Umbilical cord (tissue), 2 donors: ENCODE measurements at places on chromosomes 3 and 15.

DNA sequence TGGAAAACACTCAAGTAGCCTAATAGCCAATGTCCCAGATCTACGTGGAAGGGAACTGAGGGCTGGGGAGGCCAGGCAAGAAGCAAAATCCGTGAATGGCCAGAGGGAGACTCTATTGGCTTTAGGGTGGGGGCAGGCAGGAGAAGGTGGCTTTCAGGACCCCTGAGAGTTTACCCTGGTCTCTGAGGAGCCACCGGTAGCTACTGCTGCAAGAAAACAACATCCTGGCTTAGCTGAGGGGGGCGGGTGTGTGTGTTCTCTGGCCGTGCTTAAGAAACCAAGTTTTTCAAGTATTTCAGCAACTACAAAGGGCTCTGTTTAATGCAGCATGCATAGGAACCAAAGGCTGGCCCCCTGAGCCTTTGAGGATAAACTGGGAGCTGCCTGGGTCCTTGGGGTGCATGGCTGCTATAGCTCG, 47.6 kb upstream of the TRPM1 start:
- no peak for DNase-seq

DNA sequence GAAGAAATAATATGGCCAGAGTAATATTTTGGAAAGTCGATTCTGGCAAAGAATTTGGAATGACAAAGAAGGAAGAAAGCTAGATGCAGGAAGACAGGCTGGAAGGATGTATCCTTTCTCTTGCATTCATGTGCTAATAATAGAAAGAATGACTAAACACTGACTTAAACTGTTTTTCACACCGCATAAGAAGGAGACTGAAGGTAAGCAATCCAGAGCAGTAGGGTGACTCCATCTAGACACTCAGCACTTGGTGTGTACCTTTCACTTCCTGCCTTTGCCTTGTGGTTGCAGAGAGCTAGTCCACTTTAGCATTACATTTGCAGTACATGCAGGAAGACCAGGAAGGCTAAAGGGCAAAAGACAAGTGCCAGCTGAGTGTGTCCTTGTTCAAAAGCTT, 234.6 kb downstream of the RBMS3 start:
- DNase-seq = no peak

- peak; percentile 17 for DNase-seq
Measured at GRCh38 chr3:60056404-60056803, 1006.6 kb upstream of the CFAP20DC start.

DNA sequence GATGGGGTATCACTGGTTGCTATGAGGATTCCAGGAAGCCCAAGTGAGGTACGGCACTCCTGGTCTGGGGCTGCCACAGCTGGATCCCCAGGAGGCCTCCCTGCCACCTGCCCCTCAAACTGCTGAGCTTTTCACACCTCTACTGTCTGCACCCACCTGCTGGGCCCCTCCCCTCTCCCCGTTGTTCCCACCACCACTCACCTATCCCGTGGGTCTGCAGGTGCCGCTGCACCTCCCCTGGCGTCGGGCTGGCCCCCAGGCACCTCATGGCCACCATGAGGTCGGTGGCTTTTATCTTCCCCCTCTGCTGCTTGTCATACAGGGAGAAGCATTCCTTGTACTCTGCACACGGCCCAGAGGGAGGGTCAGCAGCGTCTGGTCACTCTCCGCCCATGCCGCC, 5.8 kb downstream of the CALML4 start:
- DNase-seq = no peak

- DNase-seq = peak; percentile 90
Measured at GRCh38 chr3:129893581-129894070, at the start of gene TMCC1. Gene TMCC1 (minus strand): TSS chr3:129893711.

GRCh38 chr3:3196148-3196861, 16.8 kb upstream of the CRBN start:
- DNase-seq = no peak

DNA sequence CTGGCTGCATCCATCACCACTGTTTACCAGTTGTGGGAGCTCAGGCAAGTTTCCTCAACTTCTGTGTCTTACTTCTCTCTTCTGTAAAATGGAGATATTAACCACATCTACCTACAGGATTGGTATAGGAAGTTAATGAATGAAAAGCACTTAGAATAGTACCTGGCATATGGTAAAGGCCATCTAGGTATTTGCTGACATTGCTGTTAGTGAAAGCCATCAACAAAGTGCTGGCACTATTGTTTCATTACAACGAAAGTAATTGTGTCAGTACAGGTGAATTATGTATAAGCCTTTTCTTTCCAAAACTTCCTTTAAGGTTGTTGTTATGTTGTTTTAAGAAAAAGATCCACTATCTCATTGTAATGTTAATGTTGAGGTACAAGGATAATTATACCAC, 197.0 kb downstream of the NR1D2 start:
- DNase-seq = no peak

- DNase-seq = no peak
Measured at GRCh38 chr3:63964681-63965485, 52.7 kb upstream of the SCAANT1 start.

DNA sequence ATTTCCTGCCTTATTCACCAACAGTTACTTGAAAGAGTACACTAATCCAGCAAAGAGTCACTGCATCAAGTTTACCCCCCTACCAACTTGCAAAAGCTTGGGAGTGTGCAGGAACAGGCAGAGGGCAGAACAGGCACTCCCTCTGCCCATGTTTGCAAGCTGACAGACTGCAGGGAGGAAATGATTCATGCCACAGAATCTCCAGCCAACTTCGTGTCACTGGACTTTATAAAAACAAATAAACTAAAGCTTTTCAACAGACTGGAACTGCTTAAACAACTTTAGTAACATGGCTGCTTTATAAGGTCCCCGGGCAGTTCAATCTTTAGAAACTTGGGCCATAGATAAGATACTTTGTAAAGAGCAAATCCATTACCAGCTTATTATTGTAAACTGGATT, 129.5 kb downstream of the THRB start:
- peak; percentile 80 for DNase-seq

- DNase-seq = no peak
Measured at GRCh38 chr3:128415773-128416577, 50.7 kb downstream of the DNAJB8 start.

- DNase-seq = peak; percentile 7
Measured at GRCh38 chr3:67790043-67790442, 135.6 kb upstream of the SUCLG2 start.

DNA sequence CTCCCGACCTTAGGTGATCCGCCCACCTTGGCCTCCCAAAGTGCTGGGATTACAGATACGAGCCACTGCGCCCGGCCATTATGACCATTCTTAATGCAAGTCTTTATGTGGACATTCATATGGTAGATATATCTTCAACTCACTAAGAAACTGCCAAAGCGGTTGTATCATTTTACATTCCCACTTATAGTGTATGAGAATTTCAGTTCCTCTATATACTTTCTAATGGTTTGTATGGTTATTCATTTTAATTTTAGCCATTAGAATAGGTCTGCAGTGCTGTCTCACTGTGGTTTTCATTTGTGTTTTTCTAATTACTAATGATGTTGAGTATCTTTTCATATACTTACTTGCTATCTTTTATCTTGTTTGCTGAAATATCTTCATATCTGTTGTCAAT, 32.5 kb downstream of the TCF12 start:
- DNase-seq = no peak

DNA sequence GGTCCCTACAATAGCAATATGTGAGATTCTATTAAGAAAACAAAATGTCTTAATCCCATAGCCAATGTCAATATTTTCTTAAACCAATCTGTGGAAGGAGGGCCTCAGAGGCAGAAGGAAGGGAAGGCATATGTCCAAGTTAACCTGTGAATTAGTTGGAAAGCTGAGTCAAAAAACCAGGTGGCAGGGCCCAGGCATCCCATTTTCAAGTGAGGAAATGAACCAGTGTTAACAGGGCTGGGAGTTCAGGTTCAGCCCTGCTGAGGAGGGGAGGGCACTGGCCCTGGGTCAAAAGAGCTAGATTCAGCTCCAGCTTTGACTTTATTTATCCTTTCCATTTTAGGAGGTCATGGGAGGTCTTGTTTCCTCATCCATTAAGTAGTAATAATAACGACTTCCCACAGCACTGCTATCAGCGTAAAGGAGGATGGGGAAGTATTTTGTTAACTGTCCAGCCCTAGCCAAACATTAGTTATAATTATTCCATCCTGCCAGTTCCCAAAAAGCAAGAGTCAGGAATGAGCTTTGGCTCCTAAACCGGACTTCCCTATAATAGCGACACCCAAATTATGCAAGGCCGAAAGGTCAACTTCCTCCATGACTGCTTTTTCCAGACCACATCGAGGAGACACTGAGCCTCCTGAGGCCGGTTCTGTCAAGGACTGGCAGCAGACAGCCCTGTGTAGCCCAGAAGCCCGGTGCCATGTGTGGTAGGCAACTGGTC, 3.2 kb downstream of the MASP1 start:
- no peak for DNase-seq

GRCh38 chr3:46096781-46097180, 69.5 kb upstream of the XCR1 start:
- DNase-seq = no peak

GRCh38 chr15:92887869-92888268, 12.3 kb upstream of the CHD2 start:
- DNase-seq = no peak

GRCh38 chr3:126049289-126050049, 34.5 kb downstream of the SLC41A3 start:
- DNase-seq = no peak

GRCh38 chr15:70892912-70893560, 410 bp downstream of the LRRC49 start:
- DNase-seq = peak; percentile 72

GRCh38 chr3:156976933-156977332, 150.8 kb downstream of the LEKR1 start:
- no peak for DNase-seq

DNA sequence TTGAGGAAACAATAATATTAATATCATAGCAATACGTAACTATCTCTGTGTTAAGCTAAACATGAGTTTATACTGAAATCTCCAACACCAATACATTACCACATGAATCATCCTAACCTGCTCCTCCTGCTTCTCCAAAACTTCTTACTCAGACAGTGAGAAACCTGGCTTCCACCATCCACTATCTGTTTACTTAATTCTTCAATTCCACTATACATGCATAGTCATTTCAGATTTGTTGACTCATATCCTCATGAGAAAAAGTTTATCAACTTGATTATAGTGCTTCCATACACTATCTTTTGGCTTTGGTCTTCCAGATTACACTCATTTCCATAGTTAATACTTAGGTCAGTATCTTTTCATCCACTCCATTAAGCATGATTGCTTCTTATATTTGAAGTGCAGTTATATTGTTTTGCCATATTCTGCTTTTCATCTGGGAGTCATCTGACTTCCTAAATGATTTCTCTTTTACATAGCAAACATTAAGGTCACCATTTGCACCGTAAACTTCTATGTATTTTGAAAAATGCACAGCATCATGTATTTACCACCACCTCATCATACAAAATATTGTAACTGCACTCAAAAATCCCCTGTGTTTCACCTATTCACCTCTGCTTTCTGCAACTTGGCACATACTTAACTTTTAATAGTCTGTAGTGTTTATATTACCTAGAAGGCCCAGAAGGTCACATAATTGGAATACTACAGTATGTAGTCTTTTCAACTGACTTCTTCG, 970.6 kb downstream of the DIPK2A start:
- no peak for DNase-seq

GRCh38 chr3:195698325-195698646, 22.5 kb upstream of the MUC20 start:
- no peak for DNase-seq

- peak; percentile 84 for DNase-seq
Measured at GRCh38 chr3:178097576-178097975, 438.7 kb upstream of the KCNMB2 start.

DNA sequence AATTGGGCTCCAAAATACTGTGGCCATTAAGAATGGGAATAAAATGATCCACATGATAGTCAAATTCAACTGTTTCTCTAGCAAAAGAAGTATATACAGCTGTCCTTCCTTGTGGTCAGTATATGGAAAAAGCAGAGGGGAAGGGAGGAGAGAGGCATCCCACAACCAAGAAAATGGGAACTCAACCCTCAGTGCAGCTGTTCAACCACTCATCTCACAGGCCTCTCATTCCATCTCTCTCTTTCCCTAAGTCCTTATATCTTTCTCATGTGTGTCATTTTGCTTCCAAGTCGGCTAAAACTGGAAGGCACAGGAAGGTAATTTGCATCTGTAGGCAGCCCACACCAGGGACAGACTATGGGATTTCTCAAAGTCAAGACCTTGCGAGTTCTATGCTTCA, 27.5 kb downstream of the AVEN start:
- no peak for DNase-seq

- peak; percentile 5 for DNase-seq
Measured at GRCh38 chr3:7787871-7788828, 713.5 kb upstream of the LMCD1 start.

DNA sequence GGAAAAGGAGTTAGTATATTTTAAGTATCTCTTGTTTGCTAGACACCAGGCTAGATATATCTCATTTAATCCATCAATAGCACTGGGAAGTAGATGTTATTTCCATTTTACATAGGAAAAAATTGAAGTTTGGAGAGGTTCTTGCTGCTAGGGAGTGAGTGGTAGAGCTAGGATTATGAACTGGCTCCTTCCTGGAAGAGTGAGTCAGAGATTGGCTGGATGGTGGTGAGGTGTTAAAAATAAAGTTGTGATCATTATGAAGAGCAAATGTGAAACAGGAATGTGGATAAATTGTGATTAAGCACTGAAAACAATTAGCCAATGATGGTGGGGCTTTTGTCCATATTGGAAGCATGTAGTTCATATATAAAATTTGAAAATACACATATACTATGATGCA, 234.2 kb downstream of the WNT5A start:
- no peak for DNase-seq

DNA sequence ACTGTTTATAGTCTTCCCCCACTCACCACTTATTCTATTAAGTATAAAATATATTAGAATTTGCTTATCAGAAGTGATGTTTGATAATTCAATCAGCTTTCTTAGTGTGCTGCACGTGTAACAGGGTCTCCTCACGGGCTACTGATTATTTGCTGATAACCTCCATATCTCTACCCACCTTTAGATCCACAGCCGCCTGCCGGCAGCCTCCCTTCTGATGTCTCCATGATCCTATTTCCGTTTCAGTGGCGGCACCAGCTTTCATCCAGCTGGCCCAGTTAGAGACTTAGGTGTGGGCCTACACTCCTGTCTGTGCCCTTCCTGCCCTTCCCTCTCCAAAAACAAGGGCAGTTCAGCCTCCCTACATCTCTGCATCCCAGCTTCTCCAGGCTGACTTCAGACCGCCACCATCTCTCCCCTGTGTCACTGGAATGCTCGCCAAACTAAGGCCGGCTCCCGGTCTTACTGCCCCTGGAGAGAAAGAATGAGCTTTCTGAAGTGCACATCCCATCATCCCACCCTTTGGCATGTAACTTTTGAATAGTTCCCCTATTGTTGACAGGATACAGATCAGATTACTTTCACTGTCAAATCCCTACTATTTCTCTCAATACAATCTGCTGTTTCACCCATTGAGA, 76.6 kb upstream of the PRTG start:
- no peak for DNase-seq

GRCh38 chr3:146970236-146970635, 365.1 kb upstream of the PLSCR5 start:
- no peak for DNase-seq

DNA sequence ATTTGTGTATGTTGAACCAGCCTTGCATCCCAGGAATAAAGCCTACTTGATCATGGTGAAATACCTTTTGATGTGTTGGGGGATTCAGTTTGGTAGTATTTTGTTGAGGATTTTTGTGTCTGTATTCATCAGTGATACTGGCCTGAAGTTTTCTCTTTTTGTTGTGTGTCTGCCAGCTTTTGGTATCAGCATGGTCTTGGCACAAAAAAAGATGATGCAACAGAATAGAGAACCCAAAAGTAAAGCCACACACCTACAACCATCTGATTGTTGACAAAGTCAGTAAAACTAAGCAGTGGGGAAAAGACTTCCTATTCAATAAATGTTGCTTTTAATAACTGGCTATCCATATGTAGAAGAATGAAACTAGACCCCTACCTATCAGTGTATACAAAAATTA, 77.6 kb downstream of the TCF12 start:
- DNase-seq = no peak
